ENCODE measurements at places on chromosomes 4 and X.

GRCh38 chr4:113009461-113009860 is 40.0 kb upstream of the ANK2 start:
- DNase-seq: no peak

DNA sequence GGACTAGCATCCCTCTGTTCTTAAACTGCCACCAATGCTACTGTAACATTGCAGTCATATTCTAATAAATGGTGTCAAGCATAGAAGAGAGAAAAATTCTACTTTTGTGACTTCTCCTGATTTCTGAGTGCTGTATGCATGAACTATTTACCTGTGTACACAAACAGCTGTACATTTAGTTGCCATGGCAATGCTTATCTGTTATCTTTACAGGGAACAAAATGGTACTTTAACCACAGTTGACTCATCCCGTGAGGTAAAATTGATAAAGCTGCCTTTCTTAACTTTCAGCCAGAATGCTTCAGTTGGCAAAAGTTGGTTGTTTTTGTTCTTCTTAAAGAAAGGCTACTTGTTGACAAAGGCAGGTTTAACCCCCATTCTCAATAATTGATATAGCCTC is 587.5 kb upstream of the MAGEB2 start:
- DNase-seq: no peak

DNA sequence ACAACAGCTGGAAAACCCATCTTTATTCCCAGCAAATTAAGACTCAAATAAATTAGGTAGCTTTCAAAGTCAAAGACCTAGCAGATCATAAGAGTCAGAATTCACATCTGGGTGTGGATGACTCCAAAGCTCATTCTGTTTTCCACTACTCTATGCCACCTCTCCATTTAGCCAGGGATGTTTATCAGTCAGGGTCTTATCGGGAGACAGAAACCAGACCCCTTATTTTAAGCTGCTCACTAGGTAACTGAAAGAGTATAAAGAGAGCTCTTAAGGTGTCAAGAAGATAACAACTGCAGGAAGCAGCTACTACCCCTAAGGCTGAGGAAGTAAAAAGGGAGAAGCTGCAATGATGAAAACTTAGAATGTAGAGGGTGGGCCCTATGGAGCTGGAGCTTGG is 333.7 kb upstream of the KLF3 start:
- no peak for DNase-seq

DNA sequence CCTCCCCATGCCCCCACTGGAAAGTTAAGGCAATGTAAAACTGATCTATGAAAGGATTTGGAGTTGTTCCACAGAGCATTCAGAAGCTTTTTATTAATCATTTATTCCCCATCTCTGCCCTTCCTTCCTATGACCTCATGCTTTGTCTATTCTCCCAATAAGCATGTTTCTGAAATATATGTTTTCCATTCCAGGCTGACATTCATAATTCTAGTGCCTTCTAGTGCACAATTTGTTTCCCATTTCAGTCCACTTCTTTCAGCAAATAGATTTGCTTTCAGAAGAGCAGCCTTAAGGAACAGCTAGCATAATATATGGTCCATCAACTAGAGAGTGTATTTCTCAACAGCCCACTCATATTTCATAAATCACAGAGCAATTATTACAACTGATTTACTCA is 77.1 kb upstream of the ATXN3L start:
- DNase-seq: no peak

DNA sequence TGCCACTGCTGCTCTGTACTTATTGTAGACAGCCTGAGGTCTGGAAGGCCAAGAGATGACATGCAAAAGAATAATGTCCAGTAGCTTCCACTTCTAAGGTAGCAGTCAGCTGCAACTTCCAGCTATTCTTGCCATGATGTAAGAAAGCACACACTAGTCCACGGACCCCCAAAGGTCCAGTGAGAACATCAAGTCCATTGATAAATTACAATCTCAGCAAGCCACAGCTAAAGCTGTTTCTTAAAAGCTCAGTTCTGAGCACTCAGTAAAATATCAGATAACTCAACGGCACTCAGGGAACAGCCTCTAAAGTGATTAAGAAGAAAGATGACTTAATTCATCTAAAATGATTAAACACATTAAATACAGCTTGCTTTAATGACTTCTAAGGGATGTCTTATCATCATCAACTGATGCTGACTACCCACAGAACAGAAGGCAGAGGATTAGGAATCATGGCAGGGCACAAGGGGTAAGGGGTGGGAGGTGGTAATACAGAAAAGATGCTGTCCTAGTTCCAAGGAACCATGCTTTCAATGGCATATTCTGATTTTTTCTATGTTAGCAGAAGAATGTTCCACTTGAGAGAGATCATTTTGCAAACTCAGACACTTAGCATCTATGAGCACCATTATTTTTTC is 99.1 kb upstream of the CBR4 start:
- no peak for DNase-seq

DNA sequence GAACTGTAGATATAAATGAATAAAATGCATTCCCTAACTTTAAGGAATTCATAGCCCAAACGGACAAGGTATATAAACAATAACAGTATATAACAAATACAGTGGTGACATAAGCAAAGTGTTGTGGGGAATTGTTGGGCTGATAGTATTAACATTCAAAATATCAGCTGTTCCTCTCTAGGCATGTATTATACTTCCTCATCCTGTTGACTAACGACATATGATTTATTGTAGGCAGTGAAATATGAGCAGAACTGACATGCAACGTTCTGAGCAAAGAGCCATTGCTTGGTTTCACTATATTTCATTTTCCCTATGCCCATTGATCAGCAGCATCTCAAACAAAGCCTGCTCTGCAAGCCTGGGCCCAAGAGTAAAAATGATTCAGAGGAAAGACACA is 143.9 kb downstream of the PTCHD1 start:
- no peak for DNase-seq

DNA sequence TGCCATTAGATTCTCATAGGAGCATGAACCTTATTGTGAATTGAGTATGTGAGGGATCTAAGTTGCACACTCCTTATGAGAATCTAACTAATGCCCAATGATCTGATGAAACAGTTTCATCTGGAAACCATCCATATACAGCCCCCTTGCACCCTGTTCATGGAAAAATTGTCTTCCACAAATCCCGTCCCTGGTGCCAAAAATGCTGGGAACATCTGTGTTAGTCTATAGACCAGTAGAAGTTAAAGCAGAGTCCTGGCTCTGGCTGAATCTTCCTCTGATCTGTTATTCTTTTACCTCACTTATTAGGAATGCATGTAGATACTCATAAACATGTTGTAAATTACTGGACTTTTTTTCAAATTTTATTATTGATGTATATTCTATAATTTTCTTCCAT is 29.2 kb downstream of the SULT1B1 start:
- DNase-seq: no peak

Data from head of caudate nucleus (tissue), 42 donors.